ENCODE measurements at places on chromosomes 6 and 20.

- no peak for DNase-seq
Measured at GRCh38 chr6:160386869-160387530, 38.8 kb downstream of the SLC22A3 start.

DNA sequence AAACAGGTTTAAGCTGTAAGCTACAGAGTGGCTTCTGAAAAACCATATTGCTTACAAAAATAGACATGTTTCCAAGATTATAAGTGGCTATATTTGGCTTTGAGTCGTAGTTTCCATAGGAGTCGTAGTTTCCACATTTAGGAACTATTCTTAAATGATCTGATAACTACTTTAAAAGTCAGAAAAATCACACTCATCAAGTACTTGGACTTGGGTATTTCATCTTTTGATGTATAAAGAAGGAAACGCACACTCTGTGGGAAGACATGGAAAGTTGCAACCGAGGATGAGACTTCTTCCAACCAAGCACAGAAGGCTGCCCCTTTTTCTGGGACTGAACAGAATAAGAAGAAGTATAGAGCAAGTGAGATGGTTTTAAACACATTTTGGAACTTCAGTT is 118.3 kb downstream of the KHDRBS2 start:
- DNase-seq = no peak

- no peak for DNase-seq
Measured at GRCh38 chr6:18347866-18348265, 39.3 kb upstream of the RNF144B start.

DNA sequence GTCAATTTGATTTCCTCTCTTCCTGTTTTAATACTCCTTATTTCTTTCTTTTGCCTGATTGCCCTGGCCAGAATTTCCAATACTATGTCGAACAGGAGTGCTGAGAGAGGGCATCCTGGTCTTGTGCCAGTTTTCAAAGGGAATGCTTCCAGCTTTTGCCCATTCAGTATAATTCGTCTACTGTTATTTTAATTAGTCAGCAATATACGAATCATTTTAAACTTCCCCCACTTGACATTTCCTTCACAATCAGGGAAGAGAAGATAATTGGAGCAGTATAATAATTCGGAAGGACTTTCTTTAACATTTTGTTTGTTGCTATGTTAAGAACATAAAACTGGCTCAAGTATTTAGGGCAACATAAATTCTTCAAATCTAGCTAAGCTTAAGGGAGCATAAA is 860.3 kb upstream of the SLC35B3 start:
- DNase-seq = no peak

Data from progenitor cell of endocrine pancreas (in vitro differentiated cells).